GM12878 (cell line): ENCODE measurements at places on chromosomes 4 and X. TPM values are rescaled to one million over a fixed set of nuclear protein-coding genes. Genes with fewer than 3 reads are reported as not detected.

The HSD17B13 gene
- not detected in 2 replicates for total RNA-seq

The UGT2B7 gene
- total RNA-seq = 0.77 and 1.0 TPM in 2 replicates

The CT47B1 gene
- total RNA-seq = not detected in 2 replicates

The ADGRG2 gene
- 0.03 TPM in 1 of 2 replicates, not detected in the other for total RNA-seq

DNA sequence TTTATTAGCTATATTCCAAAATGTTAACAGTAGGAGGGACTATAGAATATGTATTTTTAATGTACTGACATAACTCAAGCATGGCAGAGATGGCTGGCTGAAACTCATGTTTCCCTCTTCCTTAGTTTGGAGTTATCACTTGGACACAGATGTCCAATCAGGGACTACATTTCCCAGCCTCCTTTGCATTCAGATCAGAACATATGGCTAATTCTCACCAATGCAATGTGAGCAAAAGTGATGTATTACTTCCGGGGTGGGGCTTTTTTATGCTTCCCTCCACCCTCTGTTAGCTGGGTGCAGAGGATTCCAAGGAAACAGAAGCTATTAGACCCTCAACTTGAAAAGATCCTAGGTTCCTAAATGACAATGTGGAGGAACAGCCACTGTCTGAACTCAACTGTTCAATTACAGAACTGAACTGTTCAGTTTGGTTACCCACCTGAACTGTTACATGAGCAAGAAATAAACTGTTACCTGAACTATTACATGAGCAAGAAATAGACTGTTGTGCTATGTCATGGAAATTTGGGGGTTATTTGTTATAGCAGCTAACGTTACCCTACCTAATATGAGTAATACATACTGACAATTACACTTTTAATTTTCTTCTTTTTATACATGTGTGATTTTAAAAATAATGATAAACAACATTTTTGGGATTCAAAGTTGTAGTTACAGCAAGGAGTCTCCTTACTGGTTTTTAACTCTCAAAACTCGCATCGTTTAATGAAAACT lies 29.6 kb upstream of the ERVMER34-1 start:
- DNase-seq = no peak
